CD4-positive, alpha-beta memory T cell (primary cell): ENCODE measurements at places on chromosomes 5 and 9. TPM values are rescaled to one million over a fixed set of nuclear protein-coding genes. Genes with fewer than 3 reads are reported as not detected.

DNA sequence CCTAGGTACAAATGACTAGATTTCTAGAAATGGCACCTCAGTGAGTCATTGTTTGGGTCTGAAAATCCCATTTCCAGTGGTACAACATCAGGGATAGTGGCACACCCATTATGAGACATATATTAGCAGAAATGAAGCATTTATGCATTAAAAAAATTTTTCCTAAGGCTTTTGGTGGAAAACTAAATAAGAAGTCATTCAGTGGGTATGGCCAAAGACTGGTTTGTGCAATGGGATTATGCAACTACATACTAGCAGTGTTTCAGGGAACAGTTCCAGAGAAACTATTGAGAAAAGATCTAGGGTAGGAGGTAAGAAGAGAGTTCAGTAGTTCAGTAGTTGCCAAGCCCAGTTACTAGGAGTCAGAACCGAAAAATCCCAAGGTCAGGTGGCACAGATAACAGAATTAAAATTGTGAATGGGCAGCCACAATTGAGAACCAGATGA is 106.5 kb upstream of the HAPLN1 start:
- DNase-seq = no peak

DNA sequence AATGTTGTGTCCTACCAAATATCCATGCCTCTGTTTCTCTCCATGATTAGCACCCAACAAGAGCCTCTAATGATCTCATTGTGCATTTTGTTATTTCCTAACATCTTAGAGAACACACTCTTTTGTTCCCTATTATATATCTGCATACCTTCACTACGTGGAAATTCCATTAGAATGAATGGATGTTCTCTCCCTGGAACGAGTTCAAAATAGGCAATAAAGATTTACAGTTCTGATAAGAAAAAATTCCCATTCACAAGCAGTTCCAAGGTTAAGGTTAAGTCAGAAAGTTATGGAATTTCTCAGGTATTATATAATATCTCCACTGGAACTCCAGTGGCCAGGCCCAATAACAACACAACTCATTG is 83.7 kb downstream of the TRPM6 start:
- DNase-seq = no peak

DNA sequence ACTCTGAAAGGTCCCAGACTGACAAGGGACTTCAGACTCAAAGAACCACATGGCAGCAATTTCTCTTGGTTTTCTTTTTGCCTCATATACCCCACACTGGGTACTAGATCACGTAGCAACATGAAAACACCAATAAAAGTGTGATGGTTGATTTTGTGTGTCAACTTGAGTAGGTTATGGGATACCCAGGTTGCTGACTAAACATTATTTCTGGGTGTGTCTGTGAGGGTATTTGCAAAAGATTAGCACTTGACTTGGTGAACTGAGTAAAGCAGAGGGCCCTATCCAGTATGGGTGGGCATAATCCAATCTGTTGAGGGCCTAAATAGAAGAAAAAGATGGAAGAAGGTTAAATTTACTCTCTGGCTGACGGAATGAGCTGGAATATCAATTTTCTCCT is 53.8 kb upstream of the ZNF618 start:
- DNase-seq = no peak

- no peak for DNase-seq
Measured at GRCh38 chr9:112786829-112787520, 36.4 kb downstream of the SNX30 start.

DNA sequence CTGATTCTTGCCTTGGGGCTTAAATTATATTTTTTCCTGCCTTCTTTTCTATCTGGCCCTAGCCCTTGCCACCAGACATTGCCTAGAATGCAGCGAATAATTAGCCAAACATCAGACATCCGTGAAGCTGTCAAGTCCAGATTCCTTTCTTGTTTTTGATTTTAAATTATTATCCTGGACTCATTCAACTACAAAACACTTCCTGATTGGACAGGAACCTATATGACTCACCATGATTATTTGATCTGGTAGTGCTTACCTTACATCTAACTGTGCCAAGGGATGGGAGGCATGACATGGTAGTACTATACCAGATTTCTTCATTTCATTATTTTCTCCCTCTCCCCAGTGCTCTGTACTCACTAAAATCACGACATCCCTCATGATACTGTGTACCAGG is 829.6 kb downstream of the TLR4 start:
- no peak for DNase-seq

FGF18 gene
- 0.17 TPM for total RNA-seq

DNA sequence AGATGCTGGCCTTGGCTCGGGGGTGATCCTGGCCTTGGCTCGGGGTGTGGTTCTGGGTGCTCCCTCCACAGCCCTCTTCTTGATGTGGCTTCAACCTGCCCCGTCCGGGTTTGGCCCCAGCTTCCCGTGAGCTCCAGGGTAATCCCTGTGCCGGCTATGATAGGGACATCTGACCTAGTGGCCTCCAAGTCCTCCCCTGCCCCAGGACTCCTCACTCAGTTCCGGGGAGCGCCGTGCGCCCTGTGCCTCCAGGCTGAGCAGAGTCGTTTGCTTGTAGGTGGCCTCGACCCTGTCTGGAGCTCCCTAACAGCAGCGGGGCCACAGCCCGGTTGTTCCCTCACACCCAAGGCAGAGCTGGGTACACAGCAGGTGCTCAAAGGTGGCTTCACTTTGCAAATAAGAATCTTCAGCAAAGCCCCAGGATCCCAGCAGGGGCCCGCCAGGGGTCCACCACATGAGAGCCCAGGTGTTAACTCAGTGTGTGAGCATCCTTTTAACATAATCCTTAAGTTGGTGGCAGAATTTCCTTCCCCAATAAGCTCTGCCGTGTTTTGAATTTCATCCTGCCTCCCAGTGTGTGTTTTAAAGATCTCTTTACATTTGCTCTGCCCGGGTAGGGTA is 32.3 kb upstream of the CEP72 start:
- DNase-seq = no peak

- DNase-seq = no peak
Measured at GRCh38 chr9:132651259-132651658, 18.5 kb downstream of the DDX31 start.

- DNase-seq = no peak
Measured at GRCh38 chr9:125568621-125569020, 138.4 kb downstream of the MAPKAP1 start.

ZNF618 gene
- 0.80 TPM for total RNA-seq
